Naive thymus-derived CD4-positive, alpha-beta T cell (primary cell): ENCODE measurements at places on chromosomes 3 and 15.

DNA sequence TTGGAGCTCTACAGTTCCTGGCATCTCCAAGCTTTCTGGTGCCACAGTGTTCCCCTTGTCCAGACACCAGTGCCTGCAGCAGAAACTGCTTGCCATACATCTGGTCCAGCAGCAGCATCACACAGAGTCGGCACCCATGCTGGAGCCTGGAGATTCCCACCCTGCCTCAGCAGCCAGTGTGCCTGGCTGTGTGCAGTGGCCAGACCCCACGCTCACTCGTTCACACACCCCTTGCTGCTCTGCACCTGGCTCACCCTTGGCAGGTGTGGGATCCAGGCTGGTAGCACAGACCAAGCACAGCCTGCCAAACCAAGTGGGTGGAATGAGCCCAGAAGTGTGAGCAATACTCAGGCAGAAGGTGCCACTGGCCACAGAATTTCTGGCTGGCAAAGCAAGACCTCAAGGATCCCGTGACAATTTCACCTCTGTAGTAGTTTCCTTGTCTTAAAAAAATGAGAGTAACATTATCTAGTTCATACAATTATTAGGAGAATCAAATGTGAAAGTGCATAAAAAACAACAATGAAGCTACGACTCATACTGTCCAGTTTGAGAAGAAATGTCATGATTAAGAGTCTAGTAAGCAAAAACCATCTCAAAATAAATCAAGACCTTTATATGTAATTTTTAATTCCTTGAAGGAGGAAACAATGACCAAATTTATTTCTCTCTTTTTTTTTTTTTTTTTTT, 22.9 kb upstream of the ZBED2 start:
- DNase-seq = no peak

DNA sequence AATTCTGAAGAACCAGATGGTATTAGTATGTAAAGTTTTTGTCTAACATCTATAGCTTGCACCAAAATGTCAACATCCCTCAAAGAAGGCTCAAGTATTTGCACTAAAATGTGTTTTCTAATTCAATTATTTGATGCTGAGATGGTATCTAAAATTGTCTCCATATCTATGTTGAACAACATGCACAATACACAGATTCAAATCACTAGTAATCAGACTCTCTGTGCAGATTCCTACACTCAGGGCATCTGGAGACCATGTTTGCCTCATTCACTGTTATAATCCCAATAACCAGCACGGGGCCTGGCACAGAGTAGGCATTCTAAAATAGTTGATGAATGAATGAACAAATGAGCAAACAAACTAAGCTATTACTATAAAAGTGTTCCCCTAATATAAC, 2.6 kb downstream of the FILIP1L start:
- DNase-seq = no peak

DNA sequence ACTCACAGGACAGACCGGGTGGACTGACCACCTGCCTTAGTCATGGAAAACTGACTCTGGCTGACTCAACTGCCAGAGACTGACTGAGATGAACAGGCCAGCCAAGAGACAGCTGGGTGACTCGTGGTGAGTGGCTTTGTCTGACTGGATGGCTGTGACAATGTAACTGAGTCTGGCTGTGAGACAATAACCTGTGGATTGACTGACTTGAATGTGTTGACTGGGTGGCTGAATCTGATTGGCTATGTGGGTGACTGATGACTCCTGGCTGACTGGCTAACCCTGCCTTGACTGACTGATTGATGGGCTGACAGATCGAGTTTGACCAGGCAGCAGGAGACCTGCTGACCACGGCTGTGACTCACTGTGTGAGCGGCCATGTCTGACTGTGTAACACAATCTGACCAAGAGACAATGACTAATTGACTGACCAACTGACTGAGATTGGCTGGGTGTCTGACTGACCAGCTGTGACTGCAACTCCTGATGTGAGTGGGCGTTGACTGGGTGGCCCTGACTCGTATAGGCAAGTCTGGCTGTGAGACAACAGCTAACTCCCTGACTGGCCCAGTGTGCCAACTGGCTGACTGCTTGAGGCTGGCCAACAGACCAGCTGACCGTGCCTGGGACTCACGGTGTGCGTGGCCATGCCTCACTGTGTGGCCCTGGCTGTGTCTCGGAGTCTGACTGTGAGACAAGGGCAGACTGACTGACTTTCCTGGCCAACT, 509.1 kb downstream of the SHQ1 start:
- peak; percentile 62 for DNase-seq

GRCh38 chr15:35696767-35697231, 150.8 kb upstream of the DPH6 start:
- no peak for DNase-seq

DNA sequence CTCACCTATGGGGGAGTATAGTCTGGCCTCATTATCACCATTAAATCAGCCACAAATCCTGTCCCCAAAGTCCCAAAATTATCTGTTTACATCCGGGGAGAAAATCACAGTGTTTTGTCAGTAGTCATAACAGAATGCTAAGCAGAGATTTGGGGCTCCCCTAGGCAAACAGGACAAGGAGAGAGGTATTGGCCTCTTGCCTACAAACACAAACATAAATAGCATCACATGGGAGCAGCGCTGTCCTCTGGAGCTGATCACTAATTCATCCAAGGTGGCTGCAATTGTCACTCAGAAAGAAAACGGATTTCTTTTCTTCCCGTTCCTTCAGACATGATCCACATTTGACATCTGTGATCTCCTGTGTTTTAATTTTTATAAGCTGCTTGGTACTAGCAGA, 1028.1 kb downstream of the NTRK3 start:
- DNase-seq = no peak

GRCh38 chr15:72907733-72908132, 124.2 kb upstream of the ADPGK start:
- no peak for DNase-seq

DNA sequence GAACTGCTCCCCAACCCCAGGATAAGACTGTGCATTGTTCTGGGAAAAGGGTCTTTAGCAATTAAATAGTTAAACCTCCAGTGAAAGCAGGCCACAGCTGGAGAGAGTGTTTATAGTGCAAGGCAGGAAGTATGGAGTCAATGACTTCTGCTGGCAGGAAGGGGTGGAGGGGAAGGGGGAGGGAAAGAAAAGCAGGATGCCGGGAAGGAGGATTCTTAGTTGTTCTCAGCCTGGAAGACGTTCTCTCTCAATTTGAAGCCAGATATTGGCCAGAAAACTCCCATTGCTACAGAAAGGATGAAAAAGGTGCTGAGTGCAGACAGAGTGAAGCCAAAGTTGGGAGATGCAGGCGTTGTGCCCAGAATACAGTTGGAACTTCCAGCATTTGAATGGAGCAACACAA, 35.7 kb upstream of the ACTL6A start:
- no peak for DNase-seq

DNA sequence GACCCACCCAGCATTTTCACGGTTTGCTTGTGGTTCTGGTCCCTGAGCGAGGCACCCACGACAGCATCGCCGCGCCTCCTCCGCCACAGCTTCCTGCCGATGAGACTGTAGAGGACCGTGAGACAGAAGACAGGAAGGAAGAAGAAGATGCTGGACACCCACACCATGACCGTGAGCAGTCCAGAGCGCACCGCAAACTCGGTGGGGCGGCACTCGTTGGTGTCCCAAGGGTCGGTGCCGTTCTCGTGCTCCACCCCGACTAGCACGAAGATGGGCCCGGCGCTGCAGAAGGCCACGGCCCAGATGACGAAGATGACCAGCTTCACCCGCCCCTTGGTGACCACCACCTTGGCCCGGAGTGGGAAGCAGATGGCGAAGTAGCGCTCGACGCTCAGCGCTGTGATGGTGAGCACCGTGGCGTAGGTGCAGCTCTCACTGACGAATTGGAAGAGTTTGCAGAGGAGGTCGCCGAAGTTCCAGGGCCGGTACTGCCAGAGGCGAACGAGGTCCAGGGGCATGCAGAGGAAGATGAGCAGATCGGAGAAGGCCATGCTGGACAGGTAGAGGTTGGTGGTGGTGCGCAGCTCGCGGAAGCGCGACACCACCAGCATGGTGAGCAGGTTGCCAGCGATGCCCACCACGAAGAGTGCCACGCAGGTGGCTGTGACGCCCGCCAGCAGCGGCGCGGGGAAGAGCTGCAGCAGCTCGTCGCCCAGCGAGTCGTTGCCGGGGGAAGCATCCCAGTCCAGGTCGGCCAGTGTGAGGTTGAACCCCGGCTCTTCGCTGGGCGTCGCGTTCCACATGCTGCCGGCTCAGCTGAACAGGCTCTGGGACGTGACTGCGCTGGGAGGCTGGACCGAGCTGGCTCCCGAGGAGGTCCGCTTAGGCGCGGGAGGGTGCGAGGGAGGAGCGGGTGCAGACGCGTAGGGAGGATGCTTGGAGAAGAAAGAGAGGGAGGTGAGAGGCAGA, at the start of gene GHSR:
Gene GHSR (minus strand): TSS at position 846 of the 969 bp plus-strand sequence. CDS start 43 bp downstream, at position 803.
- no peak for DNase-seq

GRCh38 chr15:22961762-22962161, 18.4 kb downstream of the CYFIP1 start:
- no peak for DNase-seq

GRCh38 chr3:23734481-23734880, 71.3 kb upstream of the UBE2E1 start:
- no peak for DNase-seq

GRCh38 chr3:132787616-132788300, 65.5 kb upstream of the NPHP3 start:
- no peak for DNase-seq

DNA sequence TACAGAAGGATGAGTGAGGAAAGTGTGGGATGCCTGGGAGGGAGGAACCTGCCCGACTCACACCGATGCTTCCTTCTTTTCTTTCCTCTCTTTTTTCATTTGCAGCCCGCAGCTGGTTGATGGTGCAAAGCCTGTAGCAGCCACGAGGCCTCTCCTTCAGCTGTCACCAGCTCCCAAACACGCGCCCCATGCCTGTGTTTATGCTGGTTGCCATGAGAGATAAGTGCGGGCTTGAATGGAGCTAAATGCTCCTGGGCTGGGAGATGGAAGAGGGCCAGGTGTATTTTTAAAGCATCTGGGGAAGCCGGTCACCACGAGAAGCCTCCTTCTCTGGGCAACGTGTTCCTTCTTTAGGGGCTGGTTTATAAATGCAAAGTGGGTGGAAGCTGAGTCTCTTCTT, 9.3 kb downstream of the COLQ start:
- DNase-seq = no peak

GRCh38 chr3:50657816-50658215, 16.9 kb upstream of the DOCK3 start:
- no peak for DNase-seq

- no peak for DNase-seq
Observed at GRCh38 chr15:29182590-29182989, 87.0 kb downstream of the NSMCE3 start.

DNA sequence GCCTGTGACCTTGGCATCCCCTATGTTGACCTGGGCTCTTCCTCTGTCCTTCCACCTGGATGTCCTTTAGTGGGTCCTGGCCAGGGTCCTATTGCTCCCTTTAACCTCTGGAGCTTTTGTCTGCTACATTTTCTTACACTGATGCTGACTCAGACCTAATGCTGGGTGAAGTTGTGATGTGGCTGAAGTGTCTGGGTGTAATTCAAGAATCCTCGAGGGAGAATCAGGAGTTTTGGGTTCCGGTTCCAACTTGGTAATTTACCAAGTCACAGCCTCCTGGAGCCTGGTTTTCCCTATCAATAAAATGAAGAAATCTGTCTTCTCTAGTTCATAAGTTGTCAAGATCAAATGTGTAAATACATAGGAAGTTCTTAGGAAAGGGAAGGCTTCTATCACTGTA, 25.6 kb downstream of the CEP19 start:
- no peak for DNase-seq

DNA sequence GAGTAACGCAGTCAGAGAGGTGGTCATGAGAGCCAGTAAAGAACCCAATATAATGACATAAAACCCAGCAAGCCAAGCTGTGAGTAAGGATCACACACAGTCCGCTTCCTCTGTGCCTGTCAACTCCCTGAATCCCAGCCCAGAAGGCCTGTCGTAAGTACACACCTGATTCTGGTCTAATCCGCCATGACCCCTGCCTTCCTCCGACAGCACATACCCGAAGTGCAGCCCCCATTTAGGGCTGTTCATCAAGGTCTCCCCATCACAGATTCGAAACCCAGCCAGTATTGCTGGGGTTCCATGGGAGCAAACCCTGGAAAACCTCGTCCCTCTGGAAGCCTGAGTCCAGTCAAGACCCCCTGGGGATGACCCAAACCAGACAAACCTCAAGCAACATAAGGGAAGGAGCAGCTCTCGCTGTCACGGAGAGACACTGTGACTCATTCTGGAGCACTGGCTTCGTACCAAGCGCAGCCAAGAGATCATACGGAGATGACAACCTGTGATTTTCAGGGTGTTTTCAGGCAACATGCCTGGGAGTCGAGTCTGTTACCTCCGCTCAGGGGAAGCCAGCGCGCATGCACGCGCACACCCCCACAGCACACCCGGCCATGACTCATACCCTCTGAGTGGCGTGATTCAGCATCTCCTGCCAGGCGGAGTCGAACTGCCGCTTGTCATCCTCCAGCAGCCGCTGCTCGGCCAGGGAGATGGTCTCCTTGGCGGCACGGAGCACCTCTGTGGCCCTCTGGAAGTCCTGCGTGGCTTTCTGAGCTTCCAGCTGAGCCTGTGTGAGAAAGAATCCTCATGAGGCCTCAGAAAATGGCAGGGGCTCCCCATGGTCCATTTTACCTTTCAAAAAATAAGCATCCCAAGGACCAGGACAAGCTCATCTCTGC, 63.0 kb downstream of the SH3BP5 start:
- DNase-seq = peak; percentile 82

DNA sequence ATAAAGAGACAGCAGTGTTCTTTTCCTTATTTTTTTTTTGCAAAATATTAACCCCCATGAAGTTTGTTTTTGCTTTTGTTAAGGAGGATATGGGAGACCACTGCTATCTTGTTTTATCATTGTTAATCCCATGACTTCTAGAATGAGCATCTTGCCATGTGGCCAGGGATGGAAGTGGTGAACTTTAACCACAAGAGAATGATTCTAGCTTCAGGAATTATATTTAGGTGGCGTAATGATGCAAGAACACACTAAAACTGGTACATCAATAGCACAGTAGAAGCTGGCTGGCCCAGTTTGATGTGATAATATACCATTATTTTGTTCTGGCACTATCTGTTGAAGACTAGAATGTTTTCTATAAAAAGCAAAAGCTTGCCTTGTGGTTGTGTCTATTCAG, 720.9 kb downstream of the GRM7 start:
- no peak for DNase-seq

GRCh38 chr15:67549736-67550135, 7.2 kb downstream of the MAP2K5 start:
- no peak for DNase-seq

GRCh38 chr3:20072422-20072821, 32.2 kb downstream of the KAT2B start:
- no peak for DNase-seq
